ENCODE measurements at places on chromosomes 4 and X. TPM values are rescaled to one million over a fixed set of nuclear protein-coding genes. Genes with fewer than 3 reads are reported as not detected.

GRCh38 chr4:67571975-67572374, 13.4 kb downstream of the STAP1 start:
- H3K36me3 ChIP-seq = no peaks in the 10 kb centered on the region
- no peaks in the 10 kb centered on the region for H3K27me3 ChIP-seq
- H3K4me1 ChIP-seq = peaks cover 7% of the 10 kb centered on the region
- H3K4me3 ChIP-seq = no peak overlapping the region
- H3K27ac ChIP-seq = no peak overlapping the region

DNA sequence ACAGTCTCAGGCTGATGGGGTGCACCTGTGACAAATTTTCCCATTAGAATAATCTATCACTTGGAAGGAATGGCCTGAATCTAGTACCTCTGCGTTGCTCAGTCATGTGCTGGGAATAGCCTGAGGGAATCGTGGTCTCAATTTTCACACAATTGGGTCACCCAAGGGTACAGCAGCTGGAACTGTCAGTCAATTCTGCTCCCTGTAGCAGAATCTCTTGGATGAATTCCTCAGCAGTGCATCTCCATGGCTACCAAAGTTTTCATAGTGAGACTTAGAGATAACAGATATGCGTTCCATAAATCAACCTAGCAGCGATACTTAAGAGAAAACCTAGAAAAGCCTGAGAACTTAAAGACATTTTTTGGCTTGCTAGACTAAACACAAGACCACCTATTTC, 288.7 kb upstream of the CTSO start:
- DNase-seq = no peak
- no peaks in the 10 kb centered on the region for H3K36me3 ChIP-seq
- H3K4me1 ChIP-seq = no peaks in the 10 kb centered on the region
- H3K27ac ChIP-seq = no peak overlapping the region
- no peak overlapping the region for H3K4me3 ChIP-seq

GRCh38 chr4:72365016-72365415, 204.0 kb downstream of the ADAMTS3 start:
- DNase-seq = no peak
- H3K27me3 ChIP-seq = no peaks in the 10 kb centered on the region
- H3K36me3 ChIP-seq = no peaks in the 10 kb centered on the region
- no peaks in the 10 kb centered on the region for H3K4me1 ChIP-seq
- H3K27ac ChIP-seq = no peak overlapping the region

DNA sequence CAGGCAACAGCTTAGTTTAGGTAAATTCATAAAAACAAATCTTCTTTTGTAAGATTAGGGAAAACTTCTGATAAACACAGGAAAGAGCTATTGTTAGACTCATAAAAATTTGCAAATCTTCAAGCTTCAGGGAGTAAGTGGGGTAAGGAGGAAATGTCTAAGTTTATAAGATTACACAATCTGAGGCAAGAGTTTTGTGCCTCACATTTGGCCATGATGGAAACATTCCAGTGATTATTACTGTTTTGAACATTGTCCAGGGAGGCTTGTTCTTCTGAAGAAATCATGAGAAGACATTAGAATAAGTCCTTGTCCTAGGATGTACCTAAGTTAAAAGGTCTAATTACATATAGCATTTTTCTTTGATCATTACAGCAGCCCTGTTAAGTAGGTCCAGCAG, 72.8 kb downstream of the MAOB start:
- no peaks in the 10 kb centered on the region for H3K27me3 ChIP-seq
- H3K36me3 ChIP-seq = no peaks in the 10 kb centered on the region
- H3K4me3 ChIP-seq = no peak overlapping the region
- DNase-seq = no peak
- no peaks in the 10 kb centered on the region for H3K4me1 ChIP-seq

DNA sequence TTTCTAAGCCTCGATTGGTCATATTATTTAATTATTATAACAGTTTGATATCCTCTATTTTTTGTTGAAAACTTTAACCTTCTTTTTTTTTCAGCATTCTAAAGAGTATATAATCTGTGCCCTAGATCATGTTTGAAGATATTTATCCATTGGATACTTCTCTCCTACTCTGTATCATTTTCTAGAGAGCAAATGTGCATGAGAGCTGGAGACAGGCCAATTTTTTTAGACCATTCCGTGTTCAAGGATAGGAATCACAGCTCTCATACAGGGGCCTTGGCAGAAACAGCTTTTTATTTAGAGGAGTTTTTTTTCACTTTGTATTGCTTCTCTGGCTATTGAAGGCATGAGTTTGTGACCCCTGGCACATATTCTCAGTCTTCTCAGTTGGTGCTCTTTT, 57.7 kb upstream of the TBC1D14 start:
- H3K4me3 ChIP-seq = no peak overlapping the region
- no peaks in the 10 kb centered on the region for H3K27me3 ChIP-seq
- H3K4me1 ChIP-seq = peaks cover 16% of the 10 kb centered on the region
- no peak overlapping the region for H3K27ac ChIP-seq

DNA sequence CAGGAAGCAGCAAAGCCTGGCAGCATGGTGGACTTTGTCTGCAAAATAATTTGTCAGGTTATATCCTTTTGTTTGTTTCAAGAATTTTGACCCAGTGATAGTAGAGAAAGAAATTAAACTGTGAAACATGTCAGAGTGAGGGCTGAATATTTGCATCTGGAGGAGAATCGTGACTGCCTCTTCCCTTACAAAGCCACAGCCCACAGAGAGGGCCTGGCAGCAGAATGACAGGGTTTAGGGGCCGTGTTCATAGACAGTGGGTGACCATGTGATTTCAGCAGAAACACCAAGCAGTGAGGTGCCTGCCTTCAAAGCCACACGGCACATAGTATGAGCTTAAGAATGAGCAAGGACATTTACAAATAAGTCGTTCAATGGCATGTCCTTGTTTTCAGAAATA, 24.4 kb upstream of the PLAC8 start:
- no peak overlapping the region for H3K4me3 ChIP-seq
- no peaks in the 10 kb centered on the region for H3K36me3 ChIP-seq
- H3K27ac ChIP-seq = no peak overlapping the region
- H3K27me3 ChIP-seq = no peaks in the 10 kb centered on the region
- H3K4me1 ChIP-seq = no peaks in the 10 kb centered on the region

- H3K4me1 ChIP-seq = no peaks in the 10 kb centered on the region
- H3K36me3 ChIP-seq = no peaks in the 10 kb centered on the region
- no peak overlapping the region for H3K27ac ChIP-seq
- H3K4me3 ChIP-seq = no peak overlapping the region
- no peak for DNase-seq
Measured at GRCh38 chr4:139963708-139964107, 190.3 kb downstream of the MAML3 start.

- H3K27me3 ChIP-seq = no peaks in the 10 kb centered on the region
- H3K36me3 ChIP-seq = no peaks in the 10 kb centered on the region
- DNase-seq = no peak
- no peaks in the 10 kb centered on the region for H3K4me1 ChIP-seq
- no peak overlapping the region for H3K4me3 ChIP-seq
Measured at GRCh38 chr4:172686021-172686420, 482.6 kb upstream of the GALNT7 start.

GRCh38 chr4:3217266-3217665, 31.7 kb upstream of the MSANTD1 start:
- H3K4me3 ChIP-seq = no peak overlapping the region
- no peaks in the 10 kb centered on the region for H3K4me1 ChIP-seq
- H3K36me3 ChIP-seq = peaks cover 28% of the 10 kb centered on the region
- DNase-seq = no peak
- H3K27ac ChIP-seq = no peak overlapping the region

GRCh38 chr4:110704748-110705439, 82.0 kb upstream of the PITX2 start:
- no peak overlapping the region for H3K27ac ChIP-seq
- no peak overlapping the region for H3K4me3 ChIP-seq
- no peaks in the 10 kb centered on the region for H3K4me1 ChIP-seq

GRCh38 chr4:16516796-16517439, 290.6 kb upstream of the TAPT1 start:
- no peaks in the 10 kb centered on the region for H3K4me1 ChIP-seq
- no peaks in the 10 kb centered on the region for H3K36me3 ChIP-seq
- H3K27me3 ChIP-seq = no peaks in the 10 kb centered on the region
- peak; percentile 13 for DNase-seq

DNA sequence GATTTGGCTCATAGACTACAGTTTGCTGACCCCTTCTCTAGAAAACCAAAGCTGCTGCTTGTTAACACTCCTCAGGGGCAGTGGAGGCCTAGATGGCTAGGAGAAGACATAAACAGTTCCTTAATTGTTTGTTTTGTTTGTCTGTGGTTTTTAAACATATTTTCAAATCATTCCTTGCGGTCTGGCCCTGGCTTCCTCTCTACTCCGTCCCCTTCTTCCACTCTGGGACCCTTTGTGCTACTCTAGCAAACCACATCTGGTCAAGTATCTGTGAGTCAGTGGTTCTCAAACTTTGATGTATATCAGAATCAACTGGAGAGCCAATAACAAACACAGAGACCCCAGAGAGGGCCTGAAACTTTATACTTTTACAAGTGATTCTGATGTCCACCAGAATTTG, 36.1 kb downstream of the FRMPD4 start:
- H3K27me3 ChIP-seq = no peaks in the 10 kb centered on the region
- no peaks in the 10 kb centered on the region for H3K4me1 ChIP-seq
- no peak for DNase-seq
- H3K27ac ChIP-seq = no peak overlapping the region
- H3K36me3 ChIP-seq = no peaks in the 10 kb centered on the region

DNA sequence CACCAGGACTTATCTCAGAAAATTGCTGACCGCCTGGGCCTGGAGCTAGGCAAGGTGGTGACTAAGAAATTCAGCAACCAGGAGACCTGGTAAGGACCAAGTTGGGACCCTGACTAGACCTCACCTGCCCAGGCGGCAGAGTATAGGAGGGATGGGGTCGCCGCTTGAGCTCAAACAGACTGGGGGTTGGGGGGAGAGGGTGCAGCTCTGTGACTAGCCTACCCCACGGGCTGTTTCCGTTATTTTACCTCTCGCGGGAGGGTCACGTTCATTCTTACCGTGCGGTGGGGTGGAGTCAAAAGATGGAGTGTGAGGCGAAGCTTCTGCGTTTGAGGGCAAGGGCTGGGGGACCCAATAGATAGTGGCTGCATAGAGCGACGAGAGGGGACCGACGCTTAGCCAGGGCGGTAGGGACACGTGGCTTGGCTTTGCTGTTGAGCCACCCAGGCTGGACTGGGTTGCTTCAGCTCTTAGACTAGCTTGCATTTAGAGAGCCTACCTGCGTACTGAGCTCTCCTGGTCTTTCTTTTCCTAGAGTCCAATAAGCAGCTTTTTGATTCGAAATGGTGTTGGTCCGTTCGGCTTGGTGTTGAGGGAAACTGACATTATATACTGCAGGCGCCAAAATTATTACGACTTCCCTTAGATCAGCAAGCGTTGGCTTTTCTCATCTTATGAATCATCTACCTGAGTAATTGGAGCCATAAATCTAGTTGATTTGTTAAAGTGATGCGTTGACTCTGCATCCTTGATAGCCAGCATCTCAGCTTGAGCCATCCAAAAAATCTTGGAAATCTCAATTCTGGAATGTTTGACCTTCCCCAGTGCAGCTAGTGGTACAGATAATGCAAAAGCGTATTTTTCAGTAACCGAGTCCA, 591 bp downstream of the PRPS1 start:
- no peaks in the 10 kb centered on the region for H3K4me1 ChIP-seq
- H3K36me3 ChIP-seq = no peaks in the 10 kb centered on the region
- peak overlapping the region; percentile 81 for H3K4me3 ChIP-seq
- peak overlapping the region; percentile 74 for H3K27ac ChIP-seq
- no peak for DNase-seq
- H3K27me3 ChIP-seq = no peaks in the 10 kb centered on the region

DNA sequence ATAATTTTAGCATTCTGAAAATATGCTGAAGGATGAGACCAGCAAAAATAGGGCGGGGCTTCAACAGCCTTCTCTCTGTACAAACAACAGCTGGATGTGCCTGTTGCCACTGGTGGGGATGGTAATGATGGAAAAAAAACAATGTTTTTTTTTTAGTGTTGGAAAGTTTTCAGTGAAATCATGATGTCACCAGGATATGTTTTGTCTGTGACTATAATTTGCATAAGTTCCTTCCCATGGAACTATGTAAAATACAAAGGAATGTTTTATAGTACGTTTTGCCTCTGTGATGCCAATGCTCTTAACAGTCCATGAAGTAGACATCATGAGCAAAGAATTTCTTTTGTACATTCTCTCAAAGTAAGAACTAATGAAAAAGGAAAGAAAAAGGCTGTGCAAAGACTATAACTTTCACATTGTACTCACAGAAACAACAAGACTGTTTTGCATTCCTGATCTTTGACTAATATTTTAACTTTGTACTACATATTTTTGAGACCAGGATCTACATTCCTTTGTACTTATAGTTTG, 589.7 kb downstream of the SPRY1 start:
- no peak for DNase-seq
- H3K36me3 ChIP-seq = no peaks in the 10 kb centered on the region
- H3K27me3 ChIP-seq = no peaks in the 10 kb centered on the region
- no peaks in the 10 kb centered on the region for H3K4me1 ChIP-seq
- no peak overlapping the region for H3K27ac ChIP-seq

- H3K4me3 ChIP-seq = no peak overlapping the region
- no peak overlapping the region for H3K27ac ChIP-seq
- H3K4me1 ChIP-seq = no peaks in the 10 kb centered on the region
- no peaks in the 10 kb centered on the region for H3K36me3 ChIP-seq
- DNase-seq = no peak
Measured at GRCh38 chrX:49892542-49892941, 13.3 kb downstream of the USP27X start.

DNA sequence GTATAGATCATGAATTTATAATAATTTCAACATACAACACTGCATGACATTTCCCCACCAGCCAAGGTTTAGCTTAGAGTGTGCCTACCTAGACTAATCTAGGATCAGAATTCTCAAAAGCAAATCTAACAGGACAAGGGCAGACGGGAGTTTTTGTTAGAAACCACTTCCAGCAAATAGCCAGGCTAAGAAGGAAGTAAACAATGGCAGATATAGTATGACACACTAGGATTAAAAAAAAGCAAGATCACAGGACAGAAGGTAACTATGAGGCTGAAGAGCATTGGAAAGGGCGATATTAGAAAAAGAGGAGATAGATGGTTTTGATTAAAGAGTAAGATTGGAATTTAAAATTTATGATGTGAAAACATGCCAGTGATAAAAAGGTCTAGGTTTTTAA, 124.8 kb downstream of the LRBA start:
- no peak overlapping the region for H3K27ac ChIP-seq
- H3K36me3 ChIP-seq = peaks cover 8% of the 10 kb centered on the region
- no peaks in the 10 kb centered on the region for H3K4me1 ChIP-seq
- no peaks in the 10 kb centered on the region for H3K27me3 ChIP-seq
- DNase-seq = no peak

Gene ASB5
- total RNA-seq = not detected

Gene VCX
- not detected for total RNA-seq

Gene SLC4A4
- 1.2 TPM for total RNA-seq

Gene PITX2
- total RNA-seq = 0.44 TPM

Gene CXCL9
- not detected for total RNA-seq

Gene DDX60
- total RNA-seq = 1.6 TPM

Gene RAB41
- total RNA-seq = not detected

Gene HEPH
- total RNA-seq = 41.4 TPM

Gene MAOB
- total RNA-seq = 0.73 TPM

Gene MGARP
- total RNA-seq = 2.8 TPM
